ENCODE measurements at places on chromosomes 2 and 18.
A peak's percentile ranks its signal among the peaks of the same experiment; 100 is the strongest.

GRCh38 chr2:40155728-40156127 lies 296.2 kb downstream of the SLC8A1 start:
- no peak for DNase-seq

DNA sequence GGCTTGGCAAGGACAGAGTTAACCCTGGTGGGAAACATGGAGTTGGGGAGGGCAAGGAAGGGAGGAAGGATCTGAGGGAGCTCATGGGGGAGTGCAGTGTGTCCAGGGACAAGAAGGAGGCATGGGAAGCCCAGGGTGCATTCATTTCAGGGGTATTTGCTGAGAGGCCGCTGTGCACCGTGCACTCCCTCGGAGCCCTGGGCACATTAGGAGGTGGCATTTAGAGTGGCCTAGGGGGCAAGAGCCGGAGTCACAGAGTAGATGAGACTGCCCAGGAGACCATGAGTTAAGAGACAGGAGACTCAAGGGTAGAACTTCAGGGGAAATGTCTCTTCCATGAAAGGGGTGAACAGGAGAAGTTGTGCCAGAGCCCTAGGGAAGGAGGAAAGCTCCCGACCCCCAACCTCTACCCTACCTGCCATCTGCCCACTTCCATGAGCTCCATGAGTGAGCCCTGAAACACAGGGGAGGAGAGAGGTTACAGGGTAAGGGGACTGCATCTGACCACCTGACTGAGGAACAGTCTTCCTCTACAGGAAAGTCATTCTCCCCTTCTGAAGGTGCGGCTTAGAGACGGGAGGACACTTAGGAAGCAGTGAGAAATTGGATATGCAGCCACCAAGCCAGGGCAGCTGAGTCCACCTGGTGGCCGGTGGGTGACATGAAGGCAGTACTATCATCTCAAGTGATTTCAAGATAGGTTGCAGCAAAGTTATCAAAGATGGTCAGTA lies 58.5 kb upstream of the COPS8 start:
- DNase-seq = peak; percentile 8

GRCh38 chr2:112880091-112880531 lies 30.9 kb upstream of the IL37 start:
- no peak for DNase-seq

- DNase-seq = no peak
Measured at GRCh38 chr2:124145982-124146381, 120.9 kb downstream of the CNTNAP5 start.

DNA sequence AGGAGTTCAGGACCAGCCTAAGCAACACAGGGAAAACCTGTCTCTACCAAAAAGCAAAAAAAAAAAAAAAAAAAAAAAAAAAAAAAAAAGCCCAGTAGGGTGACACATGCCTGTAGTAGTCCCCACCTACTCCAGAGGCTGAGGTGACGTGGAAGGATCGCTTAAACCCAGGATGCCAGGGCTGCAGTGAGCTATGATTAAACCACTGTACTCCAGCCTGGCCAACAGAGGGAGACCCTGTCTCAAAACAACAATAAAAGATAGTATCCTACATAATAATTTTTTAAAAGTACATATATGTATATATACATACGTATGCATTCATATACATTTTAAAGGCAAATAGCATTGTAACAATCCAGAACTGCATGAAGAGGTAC lies 51.7 kb downstream of the SOS1 start:
- DNase-seq = no peak

GRCh38 chr2:13003500-13003899 lies 286.8 kb downstream of the TRIB2 start:
- DNase-seq = no peak

GRCh38 chr2:54092940-54093339 lies 22.5 kb upstream of the ACYP2 start:
- DNase-seq = no peak

- no peak for DNase-seq
Measured at GRCh38 chr2:147135376-147135775, 709.5 kb upstream of the ACVR2A start.

DNA sequence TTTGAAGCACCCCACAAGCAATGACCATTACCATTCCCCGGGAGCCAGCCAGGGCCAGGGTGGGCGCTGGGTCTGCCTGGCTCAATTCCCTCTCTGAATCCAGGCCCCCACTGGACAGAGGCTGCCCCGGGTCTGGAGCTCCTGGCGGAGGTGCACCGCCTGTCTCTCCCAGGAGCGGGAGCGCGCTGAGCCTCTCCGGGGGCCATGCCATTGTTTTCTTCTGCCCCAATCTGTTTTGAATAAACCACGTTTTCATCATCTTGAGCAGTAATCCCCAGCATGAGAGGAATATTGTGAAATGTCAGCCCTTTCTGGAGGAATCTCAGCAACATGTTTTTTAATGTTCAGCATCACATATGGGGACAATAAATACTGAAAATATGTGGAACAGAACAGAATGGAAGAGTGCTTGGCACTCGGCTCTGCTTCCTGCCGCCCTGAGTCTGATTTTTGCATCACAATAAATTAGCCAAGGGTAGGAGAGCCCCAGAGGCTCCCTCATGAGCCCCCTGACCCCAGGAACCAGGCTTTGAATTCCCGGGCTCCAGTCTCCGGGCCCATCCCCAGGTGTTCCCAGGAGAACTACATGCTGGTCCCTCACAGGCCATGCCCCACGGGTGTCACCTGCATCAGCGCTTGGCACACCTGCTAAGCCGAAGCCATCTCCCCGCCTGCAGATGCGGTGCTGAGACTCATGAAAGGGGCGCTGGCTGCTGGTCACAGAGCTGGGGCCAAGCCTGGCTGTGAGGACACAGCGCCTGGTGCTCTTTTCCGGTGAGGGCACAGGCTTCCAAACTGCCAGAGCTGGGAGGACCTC lies 88.8 kb downstream of the INHBB start:
- DNase-seq = no peak

DNA sequence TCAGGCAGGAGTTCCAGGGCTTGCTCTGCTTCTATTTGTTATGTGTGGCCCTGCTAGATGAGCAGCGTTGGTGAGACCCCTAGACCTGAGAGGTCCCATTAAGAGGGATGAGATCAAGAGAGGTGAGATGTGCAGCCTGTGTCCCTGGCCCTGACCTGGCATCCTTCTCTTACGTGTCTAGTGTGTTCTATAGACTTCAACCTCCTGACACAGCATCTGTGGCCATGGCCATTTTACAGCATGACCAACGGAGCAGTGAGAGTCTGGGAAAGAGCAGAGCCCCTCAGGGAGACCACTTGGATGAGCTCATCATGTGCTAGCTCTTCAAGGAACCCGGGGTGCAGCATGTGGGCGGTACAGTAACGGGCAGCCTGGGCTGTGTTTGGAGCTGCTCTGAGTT lies 32.7 kb upstream of the ASPRV1 start:
- DNase-seq = no peak

Measured in activated CD4-positive, alpha-beta T cell treated with anti-CD3 and anti-CD28 coated beads for 24 hours (primary cell).